NT2/D1 (cell line): ENCODE measurements at places on chromosomes 1 and 21.

GRCh38 chr1:99647490-99647889 is 1.6 kb downstream of the PALMD start:
- no peak for DNase-seq

- no peak for DNase-seq
Measured at GRCh38 chr1:56329970-56330369, 249.4 kb downstream of the PLPP3 start.

DNA sequence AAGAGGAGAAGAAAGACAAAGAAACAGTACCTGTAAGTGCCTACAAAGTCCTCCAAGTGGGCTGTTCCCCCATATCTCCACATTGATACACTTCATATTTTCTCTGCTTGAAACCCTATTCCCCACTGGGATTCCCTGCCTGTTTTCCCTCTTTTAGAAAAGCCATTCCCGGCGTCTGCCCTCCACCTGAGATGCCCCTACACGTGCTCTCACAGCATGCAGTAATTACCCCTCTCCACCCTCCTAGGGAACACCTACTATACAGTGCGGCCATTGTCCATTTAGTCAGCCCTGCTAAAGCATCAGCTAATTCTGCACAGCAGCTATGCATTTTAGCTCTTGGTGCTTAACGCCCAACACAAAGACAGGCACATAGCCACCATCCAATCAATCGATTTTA is 135.7 kb upstream of the TIAM1 start:
- DNase-seq = no peak

- DNase-seq = no peak
Measured at GRCh38 chr1:74641876-74642275, 31.7 kb downstream of the ERICH3 start.

DNA sequence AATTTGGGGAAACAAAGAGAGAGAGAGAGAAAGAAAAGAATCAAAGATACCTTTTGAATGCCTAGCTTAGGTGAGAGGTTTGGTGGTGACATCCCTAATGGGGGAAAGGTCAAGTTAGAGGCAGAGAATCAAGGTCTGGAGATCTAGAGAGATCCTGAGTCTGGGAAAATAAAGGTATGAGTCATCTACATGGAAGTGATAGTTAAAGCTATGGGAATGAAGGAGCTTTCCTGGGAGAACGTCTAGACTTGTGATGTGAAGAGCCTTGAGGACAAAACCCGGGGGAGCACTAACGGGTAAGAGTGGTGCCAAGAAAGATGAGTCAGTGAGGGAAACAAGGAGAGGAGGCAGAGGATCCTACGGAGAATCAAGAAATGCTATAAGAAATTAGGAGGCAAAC is 110.8 kb upstream of the RUNX1 start:
- DNase-seq = no peak

GRCh38 chr1:222099746-222100145 is 357.9 kb upstream of the DUSP10 start:
- no peak for DNase-seq

DNA sequence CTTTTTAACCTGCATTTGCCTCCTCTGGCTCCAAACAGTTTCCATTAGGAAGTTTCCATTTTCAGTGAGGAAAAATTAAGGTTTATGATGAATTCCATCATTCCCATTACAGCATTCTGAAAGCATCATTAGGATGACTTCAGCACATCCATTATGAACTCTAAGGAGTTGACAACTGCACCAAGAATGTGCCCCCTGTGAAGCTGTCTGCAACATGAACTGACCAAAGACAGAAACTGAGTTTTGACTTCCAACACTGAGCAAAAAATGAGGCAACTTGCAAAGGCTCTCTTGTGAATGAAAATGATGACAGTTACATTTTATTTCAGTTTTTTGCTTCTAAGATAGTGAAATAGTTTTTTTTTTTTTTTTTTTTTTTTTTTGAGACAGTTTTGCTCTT is 18.3 kb upstream of the KCNE1 start:
- no peak for DNase-seq

GRCh38 chr1:207805841-207806421 is 54.1 kb downstream of the CD46 start:
- DNase-seq = no peak

GRCh38 chr1:68570871-68571270 is 74.0 kb upstream of the DEPDC1 start:
- DNase-seq = no peak

DNA sequence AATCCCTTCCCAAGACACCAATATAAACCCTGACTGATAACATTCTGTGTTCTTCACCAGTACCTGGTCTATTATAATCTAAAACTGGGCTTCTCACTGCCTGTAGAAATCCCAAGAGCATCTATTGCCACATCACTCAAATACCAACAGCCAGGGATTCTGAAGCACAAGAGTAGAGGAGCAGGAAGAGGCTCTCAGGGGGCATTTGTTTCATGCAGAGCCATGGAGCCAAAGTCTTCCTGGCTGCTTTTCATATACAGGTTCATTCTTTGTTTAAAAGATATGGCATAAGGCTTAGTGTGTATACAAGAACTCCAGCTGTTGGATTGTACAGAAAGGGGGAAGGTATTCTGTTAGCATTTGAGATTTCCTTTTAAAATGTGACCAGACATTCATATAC is 38.2 kb upstream of the USH2A start:
- no peak for DNase-seq
